ENCODE measurements at places on chromosomes 12 and 14.
A peak's percentile ranks its signal among the peaks of the same experiment; 100 is the strongest.

DNA sequence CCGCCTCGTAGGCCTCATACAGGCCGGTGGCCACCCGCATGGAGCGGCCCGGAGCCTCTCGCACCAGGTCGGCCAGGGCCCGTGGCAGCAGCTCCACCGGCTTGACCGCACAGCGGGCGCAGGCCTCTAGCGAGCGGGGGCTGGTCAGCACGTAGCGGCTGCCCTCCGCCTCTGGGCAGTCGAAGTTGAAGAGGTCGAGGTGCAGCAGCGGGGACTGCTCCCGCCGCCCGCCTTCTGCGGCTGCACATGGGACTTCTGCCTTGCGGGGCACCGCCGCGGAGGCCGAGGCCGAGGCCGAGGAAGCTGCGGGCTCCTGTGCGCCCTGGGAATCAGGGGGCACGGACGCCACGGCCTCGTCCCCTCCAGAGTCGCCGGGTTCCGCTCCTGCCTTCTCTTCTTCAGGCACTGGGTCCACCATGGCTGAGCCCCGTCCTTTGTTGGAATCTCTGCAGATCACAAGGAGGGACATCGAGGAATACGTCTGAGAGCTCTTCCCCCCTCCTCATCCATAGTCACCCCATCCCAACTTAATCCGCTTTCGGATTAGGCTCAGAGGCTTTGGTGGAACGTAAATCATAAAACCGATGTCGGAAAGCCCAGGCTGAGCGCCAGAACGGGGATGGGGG is 1.4 kb downstream of the CCDC177 start:
- no peak for DNase-seq

DNA sequence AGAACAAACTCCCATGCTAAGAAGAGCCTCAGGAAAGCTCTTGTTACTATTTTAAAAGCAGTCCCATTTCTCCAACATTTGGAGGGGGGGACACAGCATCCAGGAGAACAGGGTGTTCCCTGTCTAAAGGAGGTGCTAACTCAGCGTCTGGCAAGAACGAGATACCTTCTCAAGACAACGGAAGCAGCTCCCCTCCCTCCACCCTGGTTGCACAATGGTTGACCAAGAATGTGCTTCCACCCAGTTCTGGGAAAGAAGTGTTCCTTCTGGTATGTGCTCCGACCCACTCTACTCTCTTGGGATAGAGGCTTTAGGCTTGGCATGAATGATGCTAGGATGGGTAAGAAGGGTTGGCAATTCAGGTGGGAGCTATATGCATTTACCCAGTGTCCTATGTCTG is 1.5 kb upstream of the KRT6A start:
- DNase-seq: no peak

GRCh38 chr12:93979189-93979588 is 169.2 kb upstream of the PLXNC1 start:
- no peak for DNase-seq

DNA sequence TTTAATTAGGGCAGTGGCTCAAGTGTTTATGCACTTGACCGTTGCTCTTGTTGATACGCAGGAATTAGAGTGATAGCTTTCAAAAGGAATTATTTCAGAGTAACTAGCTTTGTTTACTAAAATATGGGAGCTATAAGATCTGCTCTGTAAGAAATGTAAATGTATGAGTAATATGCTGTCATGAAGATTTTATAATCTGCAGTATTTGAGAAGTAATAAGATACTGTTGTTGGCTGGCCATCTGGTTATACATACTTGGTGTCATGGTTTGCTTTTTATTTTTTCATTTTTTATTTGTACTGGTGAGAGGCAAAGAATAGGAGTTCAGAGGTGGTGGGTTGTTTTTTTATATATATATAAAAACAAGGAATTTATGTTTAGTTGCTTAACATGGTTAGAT is 58.5 kb downstream of the PLXNC1 start:
- no peak for DNase-seq

DNA sequence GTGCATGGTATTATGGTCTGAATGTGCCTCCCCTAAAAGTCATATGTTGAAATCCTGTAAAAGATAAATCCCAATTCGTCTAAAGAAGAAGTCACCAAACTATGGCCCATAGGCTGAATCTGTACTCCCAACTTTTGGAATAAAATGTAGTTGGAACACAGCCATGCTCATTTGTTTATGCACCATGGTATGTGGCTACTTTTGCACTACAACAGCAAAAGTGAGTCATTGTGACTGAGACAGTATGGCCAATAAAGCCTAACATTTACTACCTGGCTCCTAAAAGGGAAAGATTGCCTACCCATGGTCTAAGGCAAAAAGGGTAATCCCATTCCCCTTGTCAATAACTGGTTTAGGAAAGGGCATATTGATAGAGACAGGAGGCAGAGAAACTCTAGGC is 101.8 kb downstream of the LRIG3 start:
- no peak for DNase-seq

DNA sequence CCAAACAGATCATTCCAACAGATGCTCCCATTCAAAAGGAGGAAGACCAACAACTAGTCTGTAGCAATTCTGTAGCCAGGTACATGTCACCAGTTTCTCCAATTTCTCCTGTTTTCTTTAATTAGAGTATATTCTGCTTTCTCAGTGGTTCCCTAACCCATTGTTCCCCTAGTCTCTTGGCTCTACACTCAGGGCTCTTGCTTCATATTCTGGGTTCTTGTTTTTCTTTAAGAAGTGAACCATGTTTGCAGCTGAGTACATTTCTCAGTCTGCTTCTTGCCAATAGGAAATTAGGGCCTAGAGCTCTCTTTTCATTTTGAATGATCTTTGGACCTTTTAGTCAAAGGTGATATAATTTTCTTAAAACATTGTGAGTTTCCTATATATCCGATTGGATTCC is 29.4 kb upstream of the STXBP6 start:
- no peak for DNase-seq

GRCh38 chr12:75977590-75977951 is 54.0 kb downstream of the PHLDA1 start:
- no peak for DNase-seq

GRCh38 chr12:98370976-98371375 is 144.4 kb upstream of the TMPO start:
- DNase-seq: no peak

DNA sequence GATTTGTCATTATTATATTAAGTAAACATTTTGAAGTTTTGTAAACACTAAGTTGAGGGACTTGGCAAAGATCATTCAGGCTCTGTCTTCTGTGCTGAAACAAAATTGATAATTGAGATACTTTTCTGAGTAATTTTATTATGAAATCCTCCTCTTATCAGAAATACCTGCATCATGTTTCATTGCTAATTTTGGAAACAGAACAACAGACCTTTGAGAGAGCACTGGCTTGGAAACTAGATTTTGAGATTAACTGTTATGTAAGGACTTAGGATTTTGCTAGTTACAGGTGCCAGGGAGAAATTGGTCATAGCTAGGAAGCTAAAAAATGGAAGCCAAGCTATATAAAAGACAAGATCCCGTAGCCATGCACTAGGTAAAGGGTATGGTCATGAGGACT is 201.7 kb upstream of the DCN start:
- no peak for DNase-seq

- DNase-seq: no peak
Observed at GRCh38 chr12:77045183-77045582, 20.2 kb downstream of the E2F7 start.

DNA sequence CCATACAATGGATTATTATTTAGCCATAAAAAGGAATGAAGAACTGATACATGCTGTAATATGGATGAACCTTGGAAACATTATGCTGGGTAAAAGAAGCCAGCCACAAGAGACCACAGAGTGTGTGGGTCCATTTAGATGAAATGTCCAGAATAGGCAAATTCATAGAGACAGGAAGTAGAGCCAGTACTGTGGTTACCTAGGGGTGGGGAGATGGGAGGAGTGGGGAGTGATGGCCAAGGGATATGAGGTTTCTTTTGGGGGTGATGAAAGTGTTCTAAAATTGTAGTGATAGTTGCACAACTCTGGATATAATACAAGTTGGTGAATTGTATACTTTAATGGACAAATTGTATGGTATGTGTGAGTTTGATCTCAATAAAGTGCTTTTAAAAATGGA is 18.6 kb downstream of the JDP2 start:
- no peak for DNase-seq

GRCh38 chr14:39665075-39665475 is 232.8 kb upstream of the FBXO33 start:
- no peak for DNase-seq

DNA sequence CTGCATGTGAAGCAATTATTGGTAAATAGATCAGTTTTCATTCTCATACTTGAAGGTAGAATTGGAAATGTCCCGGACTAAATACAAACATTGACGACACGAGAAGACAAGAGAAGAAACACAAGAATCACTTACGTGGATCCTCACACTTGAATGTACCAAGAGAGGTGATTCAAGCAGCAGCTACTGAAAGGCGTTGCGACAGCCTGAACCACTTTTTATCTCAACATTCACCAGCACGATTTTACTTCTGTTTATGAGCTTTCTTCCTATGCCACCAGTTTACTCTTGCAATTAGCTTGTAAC is 3.6 kb upstream of the FZD10 start:
- DNase-seq: no peak

DNA sequence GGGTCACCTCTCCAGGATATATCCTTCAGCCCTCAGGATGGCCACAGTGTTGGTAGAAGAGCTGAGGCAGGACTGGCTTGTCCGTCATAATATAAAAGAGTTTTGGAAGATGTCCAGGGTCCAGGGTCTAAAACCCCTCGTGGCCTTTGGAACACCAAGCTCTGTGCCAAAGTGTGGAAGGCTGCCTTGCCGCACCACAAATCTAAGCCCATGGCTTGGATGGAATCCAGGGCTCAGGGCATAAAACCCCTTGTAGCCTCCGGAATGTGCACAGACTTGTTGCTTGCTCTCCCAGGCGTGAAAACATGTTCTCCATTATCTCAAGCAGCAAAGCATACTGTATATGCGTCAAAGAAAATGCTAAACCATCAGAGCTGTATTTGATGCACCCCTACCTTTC is 46.7 kb downstream of the TNFAIP2 start:
- no peak for DNase-seq

DNA sequence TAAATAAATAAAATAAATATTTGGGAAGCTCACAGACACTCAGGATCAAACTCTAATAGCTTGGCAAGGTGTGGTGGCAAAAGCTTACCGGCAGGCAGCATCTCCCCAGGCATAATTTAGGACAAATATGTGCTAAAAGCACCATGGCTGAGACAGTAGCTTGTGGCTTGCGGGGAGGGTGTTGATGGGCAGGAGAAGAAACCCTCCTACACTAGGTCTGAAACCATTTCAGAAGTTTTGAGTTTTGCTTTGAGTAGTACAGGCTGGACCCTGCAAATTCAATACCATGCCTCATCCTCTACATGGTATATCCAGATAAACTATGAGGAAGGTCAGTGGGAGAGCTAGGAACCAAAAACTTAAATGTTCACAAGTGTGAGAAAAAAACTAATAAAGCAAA is 33.1 kb downstream of the MAP3K9 start:
- DNase-seq: no peak

GRCh38 chr12:64097366-64098105 is 124.6 kb downstream of the KICS2 start:
- DNase-seq: no peak

GRCh38 chr14:90576581-90576980 is 179.8 kb downstream of the CALM1 start:
- no peak for DNase-seq

DNA sequence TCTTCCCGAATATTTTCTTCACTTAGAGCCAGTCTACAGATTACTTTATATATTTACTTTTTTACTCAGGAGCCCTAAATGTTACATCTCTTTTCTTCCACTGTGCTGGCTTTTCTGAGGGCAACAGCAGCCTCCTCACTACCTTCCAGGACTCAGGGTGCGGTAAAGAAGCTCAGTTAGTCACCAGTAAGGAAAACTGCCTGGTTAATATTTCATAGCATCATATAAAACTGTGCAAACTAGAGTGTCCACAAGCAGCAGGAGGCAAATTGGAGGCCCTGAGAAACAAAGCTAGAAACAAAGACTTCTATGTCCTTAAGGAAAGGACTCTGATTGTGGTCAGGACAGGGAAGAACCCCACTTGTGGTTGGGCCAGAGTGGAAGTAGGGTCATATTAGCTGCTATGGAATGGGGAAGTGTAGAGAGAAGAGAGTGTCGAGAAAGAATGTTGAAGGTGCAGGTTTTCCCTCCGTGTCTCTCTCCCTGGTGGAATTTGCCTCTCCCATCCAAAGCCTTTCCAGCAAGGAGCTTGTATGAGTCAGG is 220.1 kb downstream of the SLC15A4 start:
- no peak for DNase-seq

DNA sequence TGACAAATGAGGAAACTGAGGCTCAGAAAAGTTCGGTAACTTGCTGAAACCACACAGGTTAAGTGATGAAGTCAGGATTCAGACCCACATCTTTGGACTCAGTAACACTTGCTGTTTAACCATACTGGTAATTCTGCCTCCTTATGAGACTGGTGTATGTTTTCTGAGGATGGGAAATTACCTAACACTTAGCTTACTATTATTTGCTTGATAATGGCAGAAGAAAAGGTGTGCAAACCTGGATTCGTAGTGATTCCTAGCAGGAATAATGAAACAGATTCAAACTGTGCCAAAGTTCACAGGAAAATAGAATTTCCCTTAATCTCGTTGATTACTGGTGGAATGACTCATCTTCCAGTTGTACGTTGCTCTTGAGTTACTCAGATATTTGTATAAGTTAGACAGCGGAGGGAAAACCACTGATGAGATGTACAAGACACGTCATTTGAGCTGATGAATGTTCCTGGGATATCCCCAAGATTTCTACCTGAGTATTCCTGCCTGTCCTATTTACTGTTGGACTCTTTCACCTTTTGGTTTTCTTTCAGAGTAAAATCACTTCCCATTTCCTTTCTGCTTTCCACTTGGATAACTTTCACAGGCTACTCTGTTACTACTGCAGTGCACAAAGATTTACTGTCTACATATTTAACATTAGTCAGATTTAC is 37.5 kb downstream of the PRORP start:
- DNase-seq: peak; percentile 65

DNA sequence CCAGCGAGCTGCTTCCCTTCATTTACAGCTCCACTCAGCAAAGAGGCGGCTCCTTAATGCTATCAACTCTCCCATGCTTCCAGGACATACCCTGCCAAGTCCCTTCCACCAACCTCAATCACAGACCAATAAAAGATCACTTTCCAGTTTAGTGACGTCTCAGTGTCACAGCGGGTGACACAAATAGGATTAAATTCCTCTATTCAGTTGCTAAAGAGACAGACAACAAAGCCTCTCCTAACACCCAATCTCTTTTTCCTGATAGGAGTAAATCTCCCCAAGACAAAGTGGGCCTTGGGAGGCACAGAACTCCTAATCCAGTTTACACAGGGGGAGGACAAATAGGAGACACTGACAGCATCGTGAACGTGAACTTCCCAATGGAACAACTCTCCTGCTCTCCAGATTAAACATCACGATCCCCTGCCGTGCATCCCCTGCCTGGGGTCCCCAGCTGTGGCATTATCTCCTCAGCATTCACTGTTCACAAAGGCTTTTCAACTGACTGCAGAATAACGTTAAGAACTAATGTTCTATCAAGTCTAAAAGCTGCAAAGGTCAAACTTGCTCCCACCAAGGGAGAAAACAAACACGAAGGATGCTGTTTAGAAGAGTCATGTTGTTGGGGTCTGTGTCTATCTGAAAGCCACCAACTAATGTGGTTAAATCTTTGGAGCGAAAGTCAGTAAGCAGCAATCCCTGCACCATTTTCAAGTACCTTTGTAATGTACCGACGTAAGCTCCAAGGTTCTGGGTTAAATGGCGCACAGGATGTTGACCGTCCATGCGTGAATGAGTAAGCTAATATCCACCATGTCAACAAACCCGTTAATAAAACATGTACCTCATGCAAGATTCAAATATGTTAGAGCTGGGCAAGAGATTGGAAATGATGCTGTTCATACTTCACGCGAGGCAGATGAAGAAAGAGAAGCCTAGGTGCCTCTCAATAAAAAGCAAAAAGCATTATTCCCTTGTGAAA is 31.5 kb downstream of the TMEM132D start:
- no peak for DNase-seq

All from SW 1271 (cell line).